Stimulated activated CD8-positive, alpha-beta memory T cell treated with anti-CD3 and anti-CD28 coated beads, Interleukin-4, amount 100 ng/mL, for 48 hours (primary cell): ENCODE measurements at places on chromosomes 1 and 21.

DNA sequence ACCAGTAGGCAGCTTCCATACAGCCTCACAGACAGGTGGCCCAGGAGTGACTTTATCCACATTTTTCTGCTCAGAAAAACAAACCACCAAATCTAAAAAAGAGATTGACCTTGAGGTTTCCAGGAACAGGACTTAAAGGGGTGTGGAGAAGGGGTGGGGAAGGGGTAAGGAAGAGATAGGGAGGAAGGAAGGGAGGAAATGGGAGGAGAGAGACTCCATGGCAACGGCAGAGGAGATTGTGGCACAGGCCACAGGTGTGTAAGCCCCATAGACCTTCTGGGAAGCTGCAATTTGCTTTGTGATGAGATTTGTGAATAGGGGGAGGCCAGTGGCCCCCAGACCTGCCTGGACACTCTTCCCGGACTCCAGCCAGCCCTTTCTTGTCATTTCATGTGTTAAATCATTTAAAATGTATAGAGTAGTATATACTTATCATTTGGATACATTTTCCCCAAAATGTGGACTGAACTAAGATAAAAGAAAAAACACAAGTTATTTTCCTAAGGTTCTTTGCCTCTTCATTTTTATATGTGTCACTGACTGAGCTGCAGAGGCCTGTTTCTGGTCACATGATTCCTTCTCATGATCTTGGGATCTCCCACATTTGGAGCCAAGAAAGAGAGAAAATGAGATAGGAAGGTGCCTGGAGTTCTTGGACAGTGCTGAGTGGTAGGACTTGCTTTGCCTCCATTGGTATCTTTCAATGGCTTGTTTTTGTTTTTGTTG, 55.5 kb downstream of the CLIC6 start:
- DNase-seq, result no peak

DNA sequence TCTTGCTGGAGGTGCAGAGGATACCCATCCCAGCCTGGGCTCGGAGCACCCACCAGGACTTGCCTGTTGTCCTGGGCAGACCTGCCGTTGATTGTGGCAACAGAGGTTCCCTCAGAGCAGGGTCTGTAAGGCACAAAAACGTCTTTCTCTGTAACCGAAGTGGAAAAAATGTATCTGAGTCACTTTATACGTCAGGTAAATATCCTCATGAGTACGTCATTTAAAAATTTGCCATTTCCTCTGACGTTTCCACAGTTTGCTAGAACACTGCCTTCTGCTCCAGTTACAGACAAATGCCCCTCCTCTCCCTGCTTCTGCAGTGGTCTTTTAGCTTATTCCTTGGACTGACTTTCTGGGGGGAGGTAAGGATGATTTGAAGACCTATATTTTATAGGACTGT, 326.8 kb downstream of the HHAT start:
- DNase-seq, result no peak

DNA sequence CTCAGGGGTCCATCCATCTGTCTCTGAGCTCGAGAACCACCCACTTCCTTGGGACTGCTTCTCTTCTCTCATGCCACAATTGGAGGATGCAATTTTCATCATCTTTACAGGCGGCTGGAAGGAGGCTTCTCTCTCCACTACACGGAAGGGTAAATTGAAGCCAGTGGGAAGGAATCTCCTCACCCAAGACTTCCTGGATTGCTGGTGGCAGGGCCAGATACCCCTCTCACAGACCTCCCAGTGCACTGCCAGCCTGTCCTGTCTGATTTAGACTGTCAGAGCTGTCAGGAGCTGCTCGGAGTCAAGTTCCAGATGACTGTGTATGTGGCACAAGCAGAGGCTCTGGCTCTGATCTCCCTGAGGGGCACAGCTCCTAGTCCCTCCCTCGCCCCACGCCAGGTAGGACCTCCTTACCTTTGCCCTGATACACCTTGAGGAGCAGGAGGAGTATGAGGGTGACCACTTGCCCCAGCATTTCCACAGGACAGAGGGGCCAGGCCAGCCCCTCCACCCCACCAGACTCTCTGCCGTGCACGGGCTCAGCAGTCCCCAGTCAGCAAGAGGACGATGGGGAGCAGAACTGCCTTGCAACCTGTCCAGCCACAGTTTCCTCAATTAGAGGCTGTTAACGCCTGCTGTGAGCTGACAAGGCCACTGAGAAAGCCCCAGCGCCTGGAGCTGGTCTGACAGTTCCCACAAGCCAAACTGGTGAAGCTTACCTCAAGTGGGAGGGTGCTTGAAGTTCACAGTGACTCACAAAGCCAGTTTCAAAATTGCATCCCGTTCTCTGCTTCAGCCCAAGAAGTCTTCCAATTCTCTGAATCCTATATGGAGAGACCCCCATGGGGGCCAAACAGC, at the start of gene CD244:
CD244 (minus strand) TSS at position 685 of the 858 bp plus-strand sequence; CDS start at position 475, 210 bp downstream.
- DNase-seq, result peak; percentile 73

DNA sequence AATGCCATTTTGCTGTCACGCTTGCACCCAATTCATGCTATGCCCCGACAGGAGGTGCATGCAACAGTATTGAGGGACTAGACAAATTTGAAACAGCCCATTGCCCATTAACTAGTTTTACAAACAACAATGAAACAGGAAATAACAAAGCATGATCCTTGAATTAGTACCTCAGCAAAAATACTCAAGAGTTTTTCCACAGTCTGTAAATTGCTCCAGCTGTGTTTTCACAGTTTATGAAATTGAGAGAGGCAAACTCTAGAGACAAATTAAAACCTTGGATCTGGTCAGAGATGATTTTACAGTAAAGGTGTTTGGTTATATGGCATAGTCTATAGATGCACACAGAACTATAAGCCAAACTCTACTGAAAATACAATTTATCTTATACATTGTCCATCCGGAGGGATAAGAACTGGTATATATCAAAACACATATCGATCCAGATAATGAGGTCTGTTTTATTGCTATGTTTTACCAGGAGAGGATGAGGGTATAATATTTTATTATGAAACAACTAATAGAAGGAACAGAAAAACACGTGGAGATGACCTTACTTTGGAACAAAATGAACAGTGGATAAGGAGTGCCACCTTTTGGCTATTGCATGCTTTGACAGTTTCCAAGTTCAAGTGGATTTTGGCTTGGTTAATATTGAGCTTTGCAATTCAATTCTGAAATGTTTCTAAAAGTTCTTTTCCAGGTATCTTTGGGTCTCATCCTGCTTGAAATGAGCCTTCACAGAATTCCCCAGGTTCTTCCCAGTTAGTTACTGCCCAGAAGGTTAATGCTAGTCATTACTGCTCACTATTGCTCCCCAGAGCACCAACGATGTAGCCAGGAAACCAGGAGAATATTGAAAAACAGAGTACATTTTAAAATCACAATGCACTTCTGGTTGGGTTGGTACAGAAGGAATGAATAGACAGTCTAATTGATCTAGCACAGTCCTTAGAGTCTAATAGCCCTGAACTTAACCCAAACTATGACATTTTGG, 45.7 kb downstream of the ZC3H11B start:
- DNase-seq, result no peak
